ENCODE measurements at places on chromosomes 5 and 9.

DNA sequence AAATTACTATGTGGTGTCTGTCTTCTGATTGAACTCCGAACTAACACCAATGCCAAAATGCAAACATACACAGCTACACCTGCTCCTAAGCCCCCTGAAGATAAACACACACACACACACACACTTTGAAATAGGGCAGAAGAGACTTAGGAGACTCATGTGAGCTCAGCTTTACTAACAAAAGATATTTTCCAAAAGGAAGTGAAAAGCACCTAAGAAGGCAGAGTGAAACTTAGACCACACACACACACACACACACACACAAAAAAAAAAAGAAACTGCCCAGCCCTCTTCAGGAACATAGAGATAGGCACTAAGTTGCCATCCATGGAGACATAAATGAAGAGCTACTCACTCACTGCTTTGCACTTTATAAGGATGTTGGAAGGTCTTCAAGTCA, 45.2 kb upstream of the APC start:
- DNase-seq, result no peak

DNA sequence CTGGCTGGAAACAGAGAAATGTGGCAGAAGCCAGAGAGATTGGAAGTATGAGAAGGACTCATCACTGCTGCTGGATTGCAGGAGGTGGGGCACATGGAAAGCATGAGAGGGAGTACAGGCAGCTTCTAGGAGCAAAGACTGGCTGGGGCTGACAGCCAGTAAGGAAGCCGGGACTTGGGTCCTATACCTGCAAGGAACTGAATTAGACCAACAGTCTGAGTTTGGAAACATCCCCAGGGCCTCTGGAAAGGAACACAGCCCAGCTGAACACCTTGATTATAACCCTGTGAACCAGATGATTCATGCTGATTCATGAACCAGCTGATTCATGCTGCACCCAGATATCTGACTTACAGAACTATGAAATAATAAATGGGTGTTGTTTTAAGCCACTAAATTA, 93.4 kb downstream of the OSTF1 start:
- DNase-seq, result peak; percentile 32

- DNase-seq, result no peak
Measured at GRCh38 chr5:116305899-116306298, 221.1 kb downstream of the COMMD10 start.

- no peak for DNase-seq
Measured at GRCh38 chr5:40502736-40503135, 177.0 kb upstream of the PTGER4 start.

GRCh38 chr5:9507974-9508373, 37.9 kb downstream of the SEMA5A start:
- peak; percentile 59 for DNase-seq

- no peak for DNase-seq
Measured at GRCh38 chr5:99775189-99775588, 760.0 kb upstream of the FAM174A start.

- DNase-seq, result peak; percentile 91
Measured at GRCh38 chr9:98168941-98169488, 23.4 kb downstream of the CORO2A start.

- DNase-seq, result peak; percentile 64
Measured at GRCh38 chr9:129702589-129703520, 37.4 kb downstream of the PRRX2 start.

- DNase-seq, result peak; percentile 74
Measured at GRCh38 chr5:11904265-11904906, at the start of gene CTNND2. Gene CTNND2 (minus strand): TSS chr5:11904446. CDS start chr5:11903853, 593 bp downstream.

DNA sequence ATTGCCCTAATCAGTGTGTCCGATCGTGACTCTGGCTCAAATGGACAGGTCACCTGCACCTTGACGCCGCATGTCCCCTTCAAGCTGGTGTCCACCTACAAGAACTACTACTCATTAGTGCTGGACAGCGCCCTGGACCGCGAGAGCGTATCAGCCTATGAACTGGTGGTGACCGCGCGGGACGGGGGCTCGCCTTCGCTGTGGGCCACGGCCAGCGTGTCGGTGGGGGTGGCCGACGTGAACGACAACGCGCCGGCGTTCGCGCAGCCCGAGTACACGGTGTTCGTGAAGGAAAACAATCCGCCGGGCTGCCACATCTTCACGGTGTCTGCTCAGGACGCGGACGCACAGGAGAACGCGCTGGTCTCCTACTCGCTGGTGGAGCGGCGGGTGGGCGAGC, 1.4 kb downstream of the PCDHA13 start:
- no peak for DNase-seq

DNA sequence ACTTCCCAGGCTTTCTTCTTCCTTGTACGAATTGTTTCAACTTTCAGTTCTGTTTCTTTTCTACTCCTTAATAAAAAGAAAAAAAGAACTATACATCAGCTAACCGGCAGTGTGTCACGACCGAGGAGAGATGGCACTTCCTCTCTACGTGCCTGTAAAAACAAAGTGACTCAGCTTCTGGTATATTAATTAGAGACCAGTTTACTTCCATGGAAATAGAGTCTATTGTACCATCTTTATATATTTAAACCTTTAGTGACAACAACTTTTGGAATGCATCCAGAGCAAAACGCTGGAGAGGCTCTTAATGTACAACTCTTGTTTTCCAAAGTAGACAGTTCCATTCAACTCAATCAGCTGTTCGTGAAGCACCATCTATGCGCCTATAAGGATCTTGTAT, 94.5 kb upstream of the LIFR start:
- peak; percentile 39 for DNase-seq

GRCh38 chr5:97163360-97163764, 19.7 kb downstream of the RIOK2 start:
- no peak for DNase-seq

DNA sequence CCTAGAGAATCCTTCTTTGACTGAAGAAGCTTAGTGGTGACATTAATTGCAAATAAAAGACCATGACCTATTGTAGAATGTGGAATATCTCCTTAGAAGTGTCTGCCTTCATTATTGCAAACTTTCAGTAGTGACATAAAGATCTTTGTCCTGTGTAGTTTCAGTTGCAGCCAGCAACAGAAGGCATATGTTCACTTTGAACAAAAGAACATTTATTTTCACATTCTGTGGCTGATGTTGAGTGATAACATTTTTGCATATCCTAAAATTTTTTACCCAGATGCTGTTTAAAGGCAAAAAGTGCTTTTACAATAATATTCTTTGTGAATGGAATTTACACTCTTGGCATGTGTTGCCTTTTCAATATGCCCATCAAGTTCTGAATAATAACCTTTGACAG, 165.9 kb downstream of the TMC1 start:
- no peak for DNase-seq

GRCh38 chr5:179319741-179320281, 25.4 kb downstream of the ADAMTS2 start:
- DNase-seq, result no peak

- DNase-seq, result no peak
Measured at GRCh38 chr5:139998837-139999236, 44.3 kb downstream of the NRG2 start.

DNA sequence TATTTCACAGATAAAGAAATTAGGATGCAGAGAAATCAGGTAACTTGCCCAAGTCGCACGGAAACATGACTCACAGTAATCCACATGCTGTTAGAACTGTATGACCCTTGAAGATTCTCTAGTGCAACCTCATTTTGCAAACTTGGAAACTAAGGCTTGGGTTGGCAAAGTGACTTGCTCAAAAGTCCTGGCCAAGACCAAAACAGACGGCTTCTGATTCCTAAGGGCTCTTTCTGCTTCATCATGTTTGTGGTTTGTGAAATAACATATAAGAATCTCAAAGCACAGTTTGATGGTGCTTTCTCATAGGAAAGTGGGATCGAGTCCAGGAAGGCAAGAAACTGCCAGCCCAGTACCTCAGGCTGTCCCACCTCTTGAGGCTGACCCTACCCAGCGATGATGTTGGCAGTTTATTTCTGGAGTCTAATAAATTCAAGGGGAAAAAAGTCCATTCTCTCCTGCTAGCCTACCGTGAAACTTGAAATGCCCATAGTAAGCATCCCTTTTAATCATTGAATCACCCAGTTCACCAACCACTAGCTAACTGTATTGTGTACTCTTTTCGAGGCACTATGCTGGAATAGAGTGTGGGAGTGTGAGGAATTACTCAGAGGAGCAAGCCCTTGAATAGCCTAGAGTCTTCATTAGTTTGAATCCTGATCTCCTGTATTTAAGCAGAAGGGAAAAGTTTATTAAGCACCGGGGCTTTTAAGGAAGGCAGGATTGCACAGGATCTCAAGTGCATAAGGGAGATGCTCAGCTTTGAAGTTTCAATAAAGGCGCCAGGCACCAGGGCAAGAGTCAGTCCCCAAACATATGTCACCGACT, 14.1 kb downstream of the CAPSL start:
- DNase-seq, result peak; percentile 36

DNA sequence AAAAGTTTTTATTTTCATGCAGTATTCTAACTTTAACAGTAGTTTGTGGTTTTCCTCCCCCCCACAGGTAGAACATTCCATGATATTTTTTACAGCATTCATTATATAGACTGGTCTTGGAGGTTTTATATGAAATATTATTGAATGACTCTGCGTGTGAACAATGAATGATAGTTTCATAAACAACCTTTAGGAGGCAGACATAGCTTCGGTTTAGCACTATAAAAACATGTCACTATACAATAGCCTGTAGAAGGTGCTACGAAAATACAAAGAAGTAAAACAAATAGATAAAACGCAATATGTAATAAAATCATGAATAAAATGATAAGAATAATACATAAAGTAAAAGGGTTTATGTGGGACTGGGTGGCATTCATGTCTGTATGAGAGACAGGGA, 8.5 kb downstream of the KLF4 start:
- DNase-seq, result peak; percentile 23

DNA sequence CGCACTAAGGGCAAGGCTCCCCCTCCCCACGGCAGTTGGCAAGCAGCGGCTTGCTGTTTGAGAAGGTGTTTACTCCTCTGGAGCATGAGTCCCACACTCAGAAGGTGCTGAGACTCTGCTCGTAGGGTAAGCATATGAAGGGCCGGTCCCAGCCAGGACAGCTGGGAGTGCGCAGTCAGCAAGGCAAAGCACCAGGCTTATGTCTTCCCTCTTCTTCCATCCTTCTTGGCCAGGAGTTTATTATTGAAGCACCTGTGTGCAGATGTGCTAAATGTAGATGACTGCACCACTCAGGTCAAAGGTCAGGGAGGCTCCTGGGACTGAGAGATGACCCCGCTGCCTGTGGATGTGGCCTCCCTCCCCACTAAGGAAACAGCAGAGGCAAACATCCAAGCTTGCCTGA, 27.0 kb upstream of the CDKN2AIPNL start:
- no peak for DNase-seq

Data from urothelium cell line (cell line).